OCI-LY7 (cell line): ENCODE measurements at places on chromosomes 5 and 9. TPM values are rescaled to one million over a fixed set of nuclear protein-coding genes. Genes with fewer than 3 reads are reported as not detected.

Gene ST8SIA4
- 40.3 and 42.9 TPM in 2 replicates for total RNA-seq

Gene TMEM267
- 17.8 and 22.0 TPM in 2 replicates for total RNA-seq

Gene SLC45A2
- total RNA-seq = not detected in 2 replicates

Gene GNPDA1
- 23.1 and 24.1 TPM in 2 replicates for total RNA-seq

Gene SLC6A18
- not detected in 2 replicates for total RNA-seq
